ENCODE measurements at places on chromosomes 6 and 20.

DNA sequence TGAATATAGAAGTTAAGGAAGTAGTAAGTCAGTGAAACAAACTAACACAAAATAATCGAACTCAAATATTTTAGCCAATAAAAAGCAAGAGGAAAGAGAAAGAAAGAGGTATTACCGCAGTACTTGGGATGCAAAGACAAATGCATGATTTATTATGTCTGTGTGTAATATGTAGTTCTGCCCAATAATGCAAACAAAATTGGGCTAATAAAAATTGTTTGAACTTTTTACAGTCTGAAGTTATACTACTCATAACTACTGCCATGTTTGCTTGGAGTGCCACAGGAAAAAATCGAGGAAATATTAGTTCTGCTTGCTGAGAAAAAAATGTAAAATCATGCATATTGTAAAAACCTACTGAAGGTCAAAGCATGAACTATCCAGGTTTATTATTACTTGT lies 360.3 kb upstream of the KCNQ5 start:
- DNase-seq: no peak

DNA sequence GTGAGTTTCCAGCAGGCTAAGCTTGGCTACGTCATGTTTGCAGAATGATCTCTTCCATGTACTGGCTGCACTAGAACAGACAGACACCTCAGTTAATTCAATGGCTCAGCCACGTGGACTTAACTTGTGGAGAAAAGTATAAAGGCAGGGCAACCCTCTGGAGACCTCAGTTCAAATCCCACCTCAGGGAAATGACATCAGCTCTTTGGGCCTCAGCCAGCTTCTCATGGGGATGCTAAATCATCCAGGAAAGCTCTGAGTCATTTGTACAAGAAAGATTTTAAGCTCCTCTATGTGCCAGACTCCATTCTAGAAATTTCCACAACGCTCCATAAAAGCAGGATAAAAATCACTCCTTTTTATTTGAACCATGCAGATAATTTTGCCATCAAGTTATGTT lies 128.5 kb upstream of the SALL4 start:
- peak; percentile 94 for DNase-seq

DNA sequence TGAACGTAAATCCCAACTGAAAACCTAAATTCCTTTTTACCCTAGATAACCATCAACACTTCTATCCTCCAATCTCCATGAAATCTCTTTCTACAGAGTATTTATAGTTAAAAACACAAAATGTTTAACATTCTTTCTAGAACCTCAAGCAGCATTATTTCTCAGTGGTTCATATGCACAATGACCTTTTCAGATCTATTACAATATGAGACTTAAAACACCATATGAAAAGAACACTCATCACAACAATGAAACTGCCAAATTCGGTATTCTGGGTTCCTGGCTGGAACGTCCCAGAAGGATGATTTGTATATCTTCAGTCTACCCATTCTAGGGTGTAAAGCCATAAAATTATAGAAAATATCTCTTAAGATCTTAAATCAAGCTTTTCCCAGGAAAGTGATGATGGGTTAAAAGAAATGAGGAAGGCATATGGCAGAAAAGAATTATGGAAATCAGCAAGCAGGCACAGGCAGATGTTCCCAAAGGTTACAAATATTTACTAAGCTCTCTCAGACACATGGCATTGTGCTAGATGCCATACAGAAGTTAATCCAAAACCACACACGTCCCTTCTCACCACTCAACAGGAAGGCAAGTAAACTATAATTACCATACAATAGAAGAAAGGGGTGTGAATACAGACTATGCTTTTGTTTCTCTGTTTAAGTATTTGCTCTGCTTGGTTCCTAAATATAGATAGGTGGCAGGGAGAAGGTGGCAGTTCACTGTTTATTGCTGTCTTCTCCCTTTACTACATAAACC lies 118.0 kb downstream of the CHD6 start:
- no peak for DNase-seq

DNA sequence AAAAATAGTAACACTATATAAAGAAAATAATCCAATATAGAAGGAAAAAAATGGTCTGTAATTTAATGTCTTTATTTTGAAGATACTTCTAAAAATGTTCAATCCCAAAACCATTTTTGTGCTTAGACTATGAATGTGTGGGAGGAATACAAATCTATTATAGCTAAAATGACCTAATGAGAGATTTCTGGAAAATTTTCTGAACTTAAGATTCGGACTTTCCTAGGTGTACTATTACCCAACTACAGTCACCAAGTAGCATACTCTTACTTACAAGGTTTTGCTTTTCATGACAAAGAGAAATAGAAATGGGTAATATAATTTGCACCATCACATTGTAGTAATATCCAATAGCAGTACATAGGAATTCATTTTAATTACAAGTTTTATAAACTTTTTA lies 29.9 kb downstream of the MAP3K7 start:
- DNase-seq: no peak

DNA sequence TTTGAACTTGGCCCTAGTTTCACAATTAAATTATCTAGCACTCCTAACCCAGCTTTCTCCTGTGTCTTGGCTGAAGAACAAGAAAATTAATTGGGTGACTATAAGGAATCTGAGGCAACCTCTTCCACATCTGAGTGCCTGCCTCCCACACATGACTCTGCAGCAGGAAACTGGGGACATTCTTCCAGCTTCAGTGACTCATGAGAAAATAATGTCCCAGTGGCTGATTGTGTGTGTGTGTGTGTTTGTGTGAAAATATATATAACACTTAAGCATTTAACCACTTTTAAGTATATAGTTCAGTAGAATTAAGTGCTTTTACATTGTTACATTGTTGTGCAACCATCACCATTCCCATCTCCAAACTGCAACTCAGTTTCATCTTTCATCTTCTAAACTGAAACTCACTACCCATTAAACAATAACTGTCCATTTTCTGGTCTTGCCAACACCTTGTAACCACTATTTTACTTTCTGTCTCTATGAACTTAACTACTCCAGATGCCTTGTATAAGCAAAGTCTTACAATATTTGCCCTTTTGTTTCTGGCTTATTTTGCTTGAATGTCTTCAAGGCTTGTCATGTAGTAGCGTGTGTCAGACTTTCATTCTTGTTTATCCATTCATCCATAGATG lies 8.7 kb downstream of the TRIM38 start:
- DNase-seq: peak; percentile 93

DNA sequence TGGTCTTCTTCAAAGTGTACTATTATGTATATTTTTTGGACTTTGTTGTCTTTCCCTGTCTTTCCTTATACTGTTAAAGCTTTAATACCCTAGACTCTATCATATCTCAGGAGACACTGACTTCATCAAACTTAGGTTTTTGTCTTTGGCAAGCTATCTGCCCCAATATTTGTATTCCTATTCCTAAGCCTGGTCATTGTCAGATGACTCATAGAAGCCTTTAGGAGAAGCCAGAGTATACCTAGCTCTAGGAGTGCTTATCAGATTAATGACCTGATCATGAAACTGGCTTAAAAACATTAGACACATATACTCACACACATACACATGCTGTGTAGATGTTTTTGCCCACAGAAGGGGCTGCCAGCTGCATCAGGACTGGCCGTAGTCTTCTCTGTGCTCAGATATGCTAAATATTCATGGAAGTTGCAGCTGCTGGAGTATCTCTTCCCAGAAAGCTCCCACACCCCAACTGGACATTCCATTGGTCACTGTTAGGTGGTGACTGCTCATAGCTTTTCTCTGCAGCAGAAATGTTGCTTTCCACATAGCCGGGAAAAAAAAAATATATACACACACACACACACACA lies 102.0 kb downstream of the ANKS1A start:
- peak; percentile 34 for DNase-seq

DNA sequence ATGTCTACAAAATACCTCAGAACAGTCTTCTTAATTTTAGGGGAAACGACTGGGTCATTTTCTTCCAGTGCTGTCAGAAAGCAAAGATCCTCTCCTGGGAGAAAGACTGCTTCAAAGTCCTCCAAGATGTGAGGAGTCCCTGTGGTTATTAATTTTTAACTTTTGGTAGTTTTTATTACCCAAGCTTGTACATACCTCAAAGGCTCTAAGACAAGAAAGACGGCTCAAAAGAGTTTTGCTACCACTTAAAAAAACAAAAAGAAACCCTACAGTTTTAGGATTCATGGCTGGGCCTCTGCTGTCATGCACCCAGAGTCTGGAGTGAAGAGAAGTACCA lies 56.1 kb upstream of the APCDD1L start:
- no peak for DNase-seq

DNA sequence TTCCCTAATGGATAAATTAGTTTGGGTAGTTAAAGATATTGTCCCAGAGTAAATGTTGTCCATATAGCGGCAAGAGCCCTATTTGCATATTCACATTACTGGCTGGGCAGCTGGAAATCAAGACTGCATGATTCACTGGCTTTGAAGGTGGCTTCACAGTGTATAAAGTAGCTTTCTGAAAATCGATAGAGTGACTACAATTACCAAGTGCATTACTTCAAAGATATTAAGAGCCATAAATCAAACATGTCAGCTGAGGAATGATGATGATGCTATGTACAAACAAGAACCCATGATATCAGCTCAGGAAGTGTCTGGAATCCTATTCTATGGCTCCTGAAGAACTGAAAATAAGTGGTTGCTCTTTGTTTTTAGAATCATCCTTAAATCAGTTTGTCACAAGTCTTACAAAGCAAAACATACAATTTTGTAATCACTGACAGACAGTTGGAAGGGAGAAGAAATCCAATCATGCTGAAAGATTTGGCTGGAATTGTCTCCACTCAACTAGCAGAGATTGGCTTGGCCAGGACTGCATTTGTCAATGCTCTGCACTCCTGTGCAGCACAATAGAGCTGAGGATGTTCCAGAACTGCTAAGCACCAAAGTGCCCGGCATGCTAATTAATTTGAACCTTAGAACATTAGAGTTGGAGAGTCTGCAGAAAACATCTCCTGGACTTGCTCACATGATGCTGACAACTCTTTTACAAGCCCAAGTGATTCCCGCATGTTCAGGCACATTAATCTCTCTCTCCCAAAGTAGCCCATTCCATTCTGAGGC lies 77.9 kb upstream of the B3GAT2 start:
- no peak for DNase-seq

GRCh38 chr6:134178161-134179044 lies 126.0 kb upstream of the SLC2A12 start:
- peak; percentile 96 for DNase-seq

- no peak for DNase-seq
Observed at GRCh38 chr20:10826111-10826510, 152.3 kb upstream of the JAG1 start.

GRCh38 chr20:36881331-36881730 lies 5.4 kb downstream of the TLDC2 start:
- no peak for DNase-seq

DNA sequence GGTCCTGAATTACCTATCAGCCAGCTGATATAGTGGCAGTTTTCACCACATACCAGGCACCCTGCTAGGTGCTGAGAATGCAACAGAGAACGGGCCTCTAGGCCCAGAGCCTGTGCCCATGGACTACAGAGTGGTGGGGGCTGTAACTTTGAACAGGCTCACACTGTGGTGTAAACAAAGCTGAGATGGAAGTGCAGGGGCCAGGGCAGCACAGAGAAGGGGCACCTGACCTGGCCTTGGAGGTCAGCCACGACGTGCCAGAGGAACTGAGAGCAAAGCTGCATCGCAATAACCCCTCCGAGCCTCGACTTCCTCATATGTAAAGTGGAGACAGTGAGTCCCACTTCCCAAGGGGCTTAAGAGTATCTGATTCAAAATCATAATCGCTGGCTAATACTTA lies 105.8 kb downstream of the MAFB start:
- no peak for DNase-seq

DNA sequence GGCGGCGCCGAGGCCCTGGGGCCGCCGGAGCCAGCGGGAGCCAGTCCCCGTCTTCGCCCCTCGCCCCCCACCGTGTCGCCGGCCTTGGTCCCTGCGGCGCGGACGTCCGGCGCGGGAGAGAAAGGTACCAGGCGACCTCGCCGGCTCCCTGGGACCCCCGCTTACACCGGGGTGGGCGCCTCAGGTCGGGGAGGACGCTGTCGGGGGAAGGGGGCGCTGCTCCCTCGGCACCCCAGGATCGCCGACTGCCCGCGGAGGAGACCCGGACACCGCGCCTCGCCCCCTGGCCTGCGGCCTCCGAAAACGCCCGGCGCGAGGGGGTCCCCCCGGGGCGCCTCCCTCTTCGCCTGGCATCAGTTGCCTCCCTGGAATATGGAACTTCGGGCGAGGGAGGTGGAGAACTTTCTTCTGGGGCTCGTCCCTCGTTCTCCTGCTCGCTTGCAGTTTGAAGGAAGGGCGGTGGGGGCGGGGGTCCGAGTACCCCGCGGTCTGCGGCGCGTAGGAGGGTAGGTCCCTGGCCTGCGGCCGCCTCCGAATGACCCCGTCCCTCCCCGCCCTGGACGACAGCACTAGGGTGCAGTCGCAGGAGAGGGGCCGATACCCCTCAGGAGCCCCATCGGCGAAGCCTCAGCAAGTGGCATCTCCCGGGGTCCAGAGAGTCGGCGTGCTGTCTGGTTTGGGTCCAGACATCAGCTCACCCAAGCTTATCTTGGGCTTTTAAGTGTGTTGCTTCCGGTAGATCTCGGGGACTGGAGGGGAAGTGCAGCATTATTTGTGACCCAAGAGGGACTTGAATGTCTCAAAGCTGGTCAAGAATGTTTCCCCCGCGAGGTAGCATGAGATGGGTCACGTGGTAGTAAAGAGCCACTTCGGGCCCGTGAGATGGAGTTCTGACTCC lies 549 bp downstream of the ANKRD6 start:
- DNase-seq: no peak

- no peak for DNase-seq
Observed at GRCh38 chr6:132207991-132208390, 193.3 kb downstream of the MOXD1 start.

DNA sequence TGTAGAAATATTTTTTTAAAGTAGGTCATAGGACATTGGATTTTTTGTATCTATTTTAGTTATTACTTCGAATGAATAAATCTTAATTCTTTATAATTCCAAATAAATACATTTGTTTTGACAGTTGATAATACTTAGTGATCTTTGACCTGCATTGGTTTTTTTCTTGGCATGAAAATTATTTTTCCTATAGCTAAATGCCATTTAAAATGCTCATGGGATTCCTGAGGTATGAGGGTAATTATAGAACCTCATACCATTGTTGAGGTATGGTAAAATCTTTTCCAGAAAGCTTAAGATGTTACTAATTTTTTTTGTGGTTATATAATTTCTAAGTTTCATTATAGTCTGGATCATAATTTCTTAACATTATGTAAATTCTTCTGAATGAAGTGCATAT lies 8.3 kb downstream of the PM20D2 start:
- no peak for DNase-seq

GRCh38 chr6:36019167-36019566 lies 5.3 kb downstream of the SLC26A8 start:
- DNase-seq: no peak

- no peak for DNase-seq
Observed at GRCh38 chr6:4902363-4902762, 101.5 kb downstream of the RPP40 start.

DNA sequence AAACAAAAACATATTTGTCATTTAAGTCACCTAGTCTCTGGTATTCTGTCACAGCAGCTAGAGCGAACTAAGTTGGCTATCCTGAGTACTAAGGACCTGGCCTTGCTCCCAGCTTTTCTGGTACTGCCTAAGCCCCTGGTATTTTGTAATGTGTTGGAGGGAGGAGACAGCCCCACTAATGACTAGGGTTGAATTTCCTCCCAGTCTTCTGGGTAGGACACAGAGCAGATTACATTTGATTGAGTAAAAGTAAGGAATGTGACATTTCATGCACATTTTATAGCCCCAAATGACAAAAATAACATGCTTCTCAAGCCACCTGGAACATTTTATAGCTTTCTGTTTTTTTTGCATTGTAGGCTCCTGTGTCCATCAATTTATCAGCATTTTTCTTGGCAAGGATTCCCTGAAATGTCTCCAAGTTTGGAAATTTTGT lies 47.9 kb upstream of the DDR1 start:
- peak; percentile 51 for DNase-seq
